ENCODE measurements at places on chromosomes 6 and 20. TPM values are rescaled to one million over a fixed set of nuclear protein-coding genes. Genes with fewer than 3 reads are reported as not detected.

EYS gene
- polyA plus RNA-seq = 0.91 TPM

SOX18 gene
- polyA plus RNA-seq = not detected

SAMD3 gene
- not detected for polyA plus RNA-seq

PPP1R14C gene
- 9.2 TPM for polyA plus RNA-seq

DPPA5 gene
- polyA plus RNA-seq = not detected

ANGPT4 gene
- not detected for polyA plus RNA-seq

ADGRF5 gene
- not detected for polyA plus RNA-seq

FLRT3 gene
- 8.2 TPM for polyA plus RNA-seq

TJAP1 gene
- 0.15 TPM for polyA plus RNA-seq

ZNF311 gene
- 0.77 TPM for polyA plus RNA-seq

GCNT2 gene
- polyA plus RNA-seq = 4.0 TPM

RING1 gene
- 6.8 TPM for polyA plus RNA-seq

PARD6B gene
- 5.5 TPM for polyA plus RNA-seq

NT5E gene
- polyA plus RNA-seq = 11.4 TPM

MACROD2 gene
- polyA plus RNA-seq = 36.7 TPM

C6orf132 gene
- polyA plus RNA-seq = not detected

DZANK1 gene
- polyA plus RNA-seq = 6.2 TPM

Measured in Purkinje cell (primary cell).